CD4-positive, alpha-beta T cell (primary cell): ENCODE measurements at places on chromosomes 2 and 18.

DNA sequence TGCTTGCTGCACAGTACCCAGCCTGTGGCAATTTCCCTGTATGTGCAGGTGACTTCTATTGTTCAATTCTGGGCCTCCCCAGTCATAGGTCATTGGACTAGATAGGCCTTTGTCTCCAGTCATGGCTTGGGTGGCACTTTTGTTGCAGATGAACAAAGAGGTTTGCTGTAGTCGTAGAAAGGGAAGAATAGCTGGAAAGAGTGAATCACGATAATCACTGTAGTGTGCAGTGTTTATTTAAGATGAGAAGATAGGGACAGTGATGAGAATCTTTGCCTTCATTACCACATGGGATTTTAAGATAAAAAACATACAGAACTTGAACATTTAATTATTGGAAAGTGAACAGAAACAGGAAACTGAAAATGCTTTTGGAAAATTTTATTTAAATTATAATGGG is 156.1 kb upstream of the CYRIA start:
- no peak overlapping the region for H3K27ac ChIP-seq
- no peaks in the 10 kb centered on the region for H3K36me3 ChIP-seq
- no peak for DNase-seq
- no peak overlapping the region for H3K4me3 ChIP-seq
- no peaks in the 10 kb centered on the region for H3K4me1 ChIP-seq

DNA sequence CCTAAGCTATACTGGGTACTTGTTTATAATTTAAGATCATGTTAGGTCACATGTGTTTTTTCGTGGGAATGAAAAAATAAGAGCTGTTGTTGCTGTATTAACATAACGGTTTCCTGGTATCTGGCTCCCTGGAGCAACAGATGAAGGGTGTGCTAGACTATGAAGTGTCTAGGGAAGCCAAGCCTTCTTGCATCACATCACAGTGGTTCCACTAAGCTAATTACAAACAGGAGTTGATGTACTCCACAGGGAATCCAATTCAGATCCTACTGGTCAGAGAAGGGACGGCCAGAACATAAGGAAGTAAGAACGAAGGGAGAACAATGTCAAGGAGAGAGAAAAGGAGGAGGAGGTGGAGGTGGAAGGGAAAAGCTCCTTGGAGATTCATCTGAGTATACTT is 193.0 kb upstream of the CYP26B1 start:
- H3K36me3 ChIP-seq = no peaks in the 10 kb centered on the region
- no peaks in the 10 kb centered on the region for H3K4me1 ChIP-seq
- no peak overlapping the region for H3K27ac ChIP-seq
- no peak for DNase-seq

DNA sequence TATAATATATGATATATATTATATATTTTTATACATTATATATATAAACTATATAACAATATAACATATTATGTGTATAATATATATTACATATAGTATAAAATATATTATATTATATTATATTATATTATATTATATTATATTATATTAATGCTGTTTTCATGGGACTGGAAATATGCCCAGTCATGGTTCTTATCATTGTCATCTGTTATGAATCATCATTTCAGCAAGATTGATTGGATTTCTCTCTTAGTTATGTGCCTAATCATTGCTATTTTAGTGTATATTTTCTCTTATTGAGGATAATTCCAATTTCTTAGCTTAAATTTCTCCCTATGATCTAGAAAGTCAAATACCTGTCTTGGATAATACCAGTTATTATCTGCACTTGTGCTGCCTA is 617.8 kb downstream of the TRIB2 start:
- DNase-seq = no peak
- H3K4me1 ChIP-seq = no peaks in the 10 kb centered on the region
- H3K36me3 ChIP-seq = no peaks in the 10 kb centered on the region
- no peak overlapping the region for H3K4me3 ChIP-seq
- no peak overlapping the region for H3K27ac ChIP-seq
- no peaks in the 10 kb centered on the region for H3K27me3 ChIP-seq

DNA sequence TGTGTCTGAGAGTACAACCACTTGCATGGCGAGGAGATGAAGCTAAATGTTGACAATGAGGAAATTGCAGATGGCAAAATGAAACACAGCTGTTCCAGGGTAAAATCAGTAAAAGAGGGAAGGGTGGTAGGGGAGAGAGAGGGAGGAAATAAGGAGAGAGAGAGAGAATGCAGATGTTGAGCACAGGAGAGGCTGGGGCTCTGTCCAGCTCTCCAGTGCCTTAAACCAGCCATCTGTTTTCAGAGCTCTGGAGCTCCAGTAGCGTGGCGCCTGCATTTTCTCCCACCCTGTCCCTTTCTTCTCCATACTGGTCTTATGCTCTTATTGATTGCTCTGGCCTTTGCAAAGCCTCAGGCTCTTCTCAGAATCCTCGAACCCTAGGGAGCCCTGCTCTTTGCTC is 52.7 kb upstream of the BOD1L2 start:
- no peak for DNase-seq
- H3K36me3 ChIP-seq = no peaks in the 10 kb centered on the region
- H3K27ac ChIP-seq = no peak overlapping the region
- H3K4me3 ChIP-seq = no peak overlapping the region
- H3K4me1 ChIP-seq = no peaks in the 10 kb centered on the region

DNA sequence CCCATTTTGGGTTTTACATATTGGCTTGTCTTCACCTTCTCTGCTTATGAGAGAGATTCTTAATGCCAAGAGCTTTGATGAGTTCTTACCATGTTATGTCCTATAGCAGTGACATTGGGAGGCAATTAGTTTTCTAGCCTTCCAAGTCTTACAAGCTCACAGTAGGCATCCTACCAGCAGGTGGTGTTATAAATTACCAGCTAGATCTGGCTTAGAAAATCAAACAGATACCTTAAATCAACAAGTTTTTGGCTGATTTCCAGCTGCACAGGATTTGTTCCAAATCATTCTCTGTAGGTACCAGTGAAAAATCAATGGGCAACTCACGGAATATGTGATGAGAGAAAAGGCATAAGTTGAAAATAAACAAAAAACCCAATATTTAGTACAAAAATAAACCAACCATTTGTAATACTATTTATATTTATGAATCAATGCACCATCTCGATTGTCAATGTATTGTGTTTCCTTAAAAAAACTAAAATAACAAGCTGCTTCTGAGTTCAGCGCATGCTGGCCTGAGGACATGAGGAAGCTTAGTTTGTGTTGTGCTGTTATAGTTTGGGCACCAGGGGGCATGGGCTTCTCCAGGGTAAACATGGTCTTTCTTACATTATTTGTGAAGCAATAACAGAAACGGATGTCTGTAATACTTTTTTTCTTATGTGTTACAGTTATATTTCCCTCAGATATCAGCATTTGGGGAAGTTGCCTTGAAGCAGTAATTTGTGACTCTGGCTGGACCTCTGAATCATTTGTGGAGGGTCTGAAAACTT is 34.1 kb upstream of the NXPH2 start:
- no peaks in the 10 kb centered on the region for H3K27me3 ChIP-seq
- H3K36me3 ChIP-seq = no peaks in the 10 kb centered on the region
- H3K4me1 ChIP-seq = no peaks in the 10 kb centered on the region
- no peak overlapping the region for H3K4me3 ChIP-seq
- no peak for DNase-seq
